Spinal cord (tissue), 10 donors: ENCODE measurements at places on chromosomes 12 and 14. TPM values are rescaled to one million over a fixed set of nuclear protein-coding genes. Genes with fewer than 3 reads are reported as not detected.

DNA sequence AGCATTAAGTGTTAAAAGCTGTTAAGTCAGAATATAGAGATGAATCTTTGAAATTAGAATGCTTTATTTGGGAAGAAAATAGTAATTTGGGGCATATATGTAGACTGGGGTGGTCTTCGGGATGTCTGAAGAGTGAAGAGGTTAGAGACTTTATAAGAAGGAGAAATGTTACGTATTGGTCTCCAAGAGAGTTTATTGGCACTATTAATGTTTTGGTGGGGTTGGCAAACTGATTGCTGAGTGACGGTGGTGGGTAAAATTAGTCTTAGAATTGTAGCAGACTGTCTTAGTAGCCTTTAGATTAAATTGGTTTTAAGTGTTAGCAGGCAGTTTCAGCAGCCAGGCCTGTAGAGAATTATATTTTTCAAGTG lies 4.9 kb upstream of the ATP23 start:
- no peaks in the 10 kb centered on the region for H3K36me3 ChIP-seq
- H3K4me1 ChIP-seq = peaks cover 8% of the 10 kb centered on the region
- peak overlapping the region; percentile 72 for H3K27ac ChIP-seq
- H3K4me3 ChIP-seq = peak overlapping the region; percentile 72

- H3K27ac ChIP-seq = no peak overlapping the region
- H3K4me1 ChIP-seq = no peaks in the 10 kb centered on the region
- H3K36me3 ChIP-seq = no peaks in the 10 kb centered on the region
- DNase-seq = no peak
Measured at GRCh38 chr12:86727160-86727559, 471.0 kb upstream of the MGAT4C start.

GRCh38 chr12:59079002-59079401 lies 158.7 kb upstream of the LRIG3 start:
- DNase-seq = no peak
- no peaks in the 10 kb centered on the region for H3K27me3 ChIP-seq
- no peaks in the 10 kb centered on the region for H3K4me1 ChIP-seq
- no peaks in the 10 kb centered on the region for H3K36me3 ChIP-seq
- no peak overlapping the region for H3K4me3 ChIP-seq

GRCh38 chr12:20319366-20319765 lies 49.0 kb upstream of the PDE3A start:
- H3K27me3 ChIP-seq = no peaks in the 10 kb centered on the region
- no peak for DNase-seq
- H3K27ac ChIP-seq = no peak overlapping the region
- H3K4me1 ChIP-seq = no peaks in the 10 kb centered on the region
- H3K36me3 ChIP-seq = no peaks in the 10 kb centered on the region

GRCh38 chr14:67994531-67994930 lies 175.0 kb downstream of the RAD51B start:
- H3K4me3 ChIP-seq = no peak overlapping the region
- H3K4me1 ChIP-seq = no peaks in the 10 kb centered on the region
- no peak overlapping the region for H3K27ac ChIP-seq
- DNase-seq = no peak

DNA sequence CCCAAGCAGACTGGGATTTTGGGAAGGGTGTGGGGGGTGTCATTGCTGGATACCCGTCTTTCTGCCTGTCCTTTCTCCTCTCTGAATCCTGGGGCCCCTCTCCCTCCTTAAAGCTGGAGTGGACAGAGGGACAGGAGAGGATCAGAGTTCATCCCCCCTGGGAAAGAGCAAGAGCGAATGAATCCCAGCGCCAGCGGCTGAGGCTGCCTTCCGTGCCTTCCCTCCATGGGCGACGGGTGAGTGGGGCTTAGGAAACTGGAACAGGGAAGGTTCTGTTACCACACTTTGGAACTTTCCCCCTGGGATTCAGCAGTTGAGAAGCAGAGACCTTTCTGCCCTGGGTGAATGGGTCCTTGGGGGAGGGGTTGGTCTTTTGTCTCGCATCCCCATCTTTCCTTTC lies 16.2 kb upstream of the RIN3 start:
- no peak overlapping the region for H3K4me3 ChIP-seq
- DNase-seq = no peak
- peaks cover 3% of the 10 kb centered on the region for H3K36me3 ChIP-seq
- H3K4me1 ChIP-seq = peaks cover 24% of the 10 kb centered on the region
- H3K27ac ChIP-seq = no peak overlapping the region

- H3K36me3 ChIP-seq = no peaks in the 10 kb centered on the region
- H3K27me3 ChIP-seq = no peaks in the 10 kb centered on the region
- H3K27ac ChIP-seq = no peak overlapping the region
Measured at GRCh38 chr14:95034788-95035187, 122.5 kb downstream of the DICER1 start.

DNA sequence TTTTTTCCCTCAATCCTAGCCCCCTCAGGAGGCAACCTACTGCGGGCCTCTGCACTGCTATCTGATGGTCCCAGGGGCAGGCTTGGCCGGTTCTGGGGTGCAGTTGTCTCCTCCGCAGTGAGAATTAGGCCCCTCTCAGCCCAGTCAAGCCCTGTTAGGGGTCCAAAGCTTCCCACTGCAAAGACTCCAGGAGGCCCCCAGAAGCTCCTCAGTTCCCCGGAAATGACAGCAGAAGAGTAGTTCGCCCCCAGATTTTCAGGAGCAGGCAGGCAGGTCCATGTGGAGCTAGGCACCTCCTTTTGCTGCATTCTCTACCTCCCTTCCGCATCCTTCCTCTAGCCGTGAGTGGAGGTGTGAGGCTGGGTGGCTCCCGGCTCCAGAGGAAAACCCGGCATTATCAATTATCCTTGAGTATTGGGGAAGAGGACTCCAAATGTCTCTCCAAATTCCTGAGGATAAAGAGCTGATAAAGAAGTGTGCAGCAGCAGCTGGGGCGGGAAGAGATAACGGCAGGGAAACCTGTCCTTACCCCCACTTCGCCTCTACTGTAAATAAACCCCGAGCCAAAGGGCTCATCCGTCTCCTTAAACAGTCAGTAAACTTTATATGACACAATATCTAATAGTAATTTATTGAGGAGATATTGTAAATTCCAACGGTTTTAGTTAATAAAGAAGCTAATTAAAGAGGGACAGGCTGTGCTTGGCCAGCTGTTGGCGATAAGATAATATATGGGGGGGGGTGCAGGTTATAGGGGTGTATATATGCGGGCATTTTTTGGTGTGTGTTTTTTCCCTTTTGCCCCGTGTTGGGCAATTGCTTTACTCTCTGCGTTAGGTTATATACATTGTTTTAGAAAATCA lies 641 bp upstream of the HOXC12 start:
- DNase-seq = no peak
- no peak overlapping the region for H3K27ac ChIP-seq
- peaks cover 36% of the 10 kb centered on the region for H3K4me1 ChIP-seq
- H3K36me3 ChIP-seq = no peaks in the 10 kb centered on the region
- peaks cover 99% of the 10 kb centered on the region for H3K27me3 ChIP-seq
- no peak overlapping the region for H3K4me3 ChIP-seq

The NDUFA12 gene
- 105 TPM for total RNA-seq

The SLC10A1 gene
- not detected for total RNA-seq

The LTBR gene
- total RNA-seq = 43.5 TPM

The PPM1H gene
- 29.8 TPM for total RNA-seq

The FRS2 gene
- 87.1 TPM for total RNA-seq

The GLT1D1 gene
- 19.8 TPM for total RNA-seq
